ENCODE measurements at places on chromosomes 5 and 9.
A peak's percentile ranks its signal among the peaks of the same experiment; 100 is the strongest.

DNA sequence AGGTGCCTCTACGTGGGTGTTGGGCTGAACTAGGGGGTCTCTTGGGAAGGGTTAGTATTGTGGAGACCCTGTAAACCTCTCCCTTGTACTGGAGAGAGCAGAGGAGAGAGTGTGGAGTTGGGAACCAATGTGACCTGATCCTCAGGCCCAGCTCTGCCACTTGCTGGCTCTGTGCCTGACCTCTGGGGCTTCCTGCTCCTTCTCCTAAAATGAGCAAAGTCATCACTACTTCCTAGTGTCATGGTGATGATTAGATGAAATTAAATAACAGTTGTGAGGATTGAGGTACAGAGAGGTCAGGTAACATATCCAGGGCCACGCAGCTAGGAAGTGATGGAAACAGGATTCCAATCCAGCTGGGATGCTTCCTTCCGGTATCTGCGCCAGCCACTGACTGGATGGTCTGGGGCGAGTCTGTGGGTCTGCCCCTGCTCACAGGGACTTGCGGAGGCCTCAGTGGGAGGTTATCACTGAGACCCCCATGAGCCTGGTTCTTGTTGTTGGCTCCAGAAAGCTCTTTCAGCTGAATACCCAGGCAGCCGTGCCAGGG, 9.2 kb downstream of the GALNT10 start:
- DNase-seq: no peak

- no peak for DNase-seq
Measured at GRCh38 chr9:83511051-83511450, 27.1 kb downstream of the FRMD3 start.

- DNase-seq: no peak
Measured at GRCh38 chr9:103530934-103531333, 535.8 kb downstream of the CYLC2 start.

GRCh38 chr5:68332556-68332955, 117.0 kb downstream of the PIK3R1 start:
- no peak for DNase-seq

- DNase-seq: no peak
Measured at GRCh38 chr9:127758843-127759242, 19.6 kb downstream of the SH2D3C start.

DNA sequence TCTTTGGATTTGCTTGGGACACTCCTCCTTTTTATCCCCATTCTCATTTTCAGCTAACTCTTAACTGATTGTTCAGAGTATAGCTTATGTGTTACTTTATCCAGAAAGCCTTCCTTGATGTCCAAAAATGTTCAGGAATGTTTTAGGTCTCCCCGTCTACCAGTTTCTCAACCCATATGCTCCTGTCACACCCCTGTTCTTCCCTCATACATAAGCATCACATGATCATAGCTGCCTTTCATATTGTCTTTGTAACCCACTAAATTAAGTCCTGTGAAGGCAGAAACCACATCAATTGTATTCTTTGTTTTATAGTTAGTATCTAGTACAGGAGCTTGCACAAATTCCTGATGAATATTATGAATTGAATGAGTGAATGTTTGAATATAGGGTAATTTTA, 321.9 kb upstream of the ACTBL2 start:
- no peak for DNase-seq

GRCh38 chr5:61748121-61748520, 416.1 kb downstream of the ZSWIM6 start:
- no peak for DNase-seq

- DNase-seq: no peak
Measured at GRCh38 chr5:34534523-34535103, 121.5 kb upstream of the RAI14 start.

DNA sequence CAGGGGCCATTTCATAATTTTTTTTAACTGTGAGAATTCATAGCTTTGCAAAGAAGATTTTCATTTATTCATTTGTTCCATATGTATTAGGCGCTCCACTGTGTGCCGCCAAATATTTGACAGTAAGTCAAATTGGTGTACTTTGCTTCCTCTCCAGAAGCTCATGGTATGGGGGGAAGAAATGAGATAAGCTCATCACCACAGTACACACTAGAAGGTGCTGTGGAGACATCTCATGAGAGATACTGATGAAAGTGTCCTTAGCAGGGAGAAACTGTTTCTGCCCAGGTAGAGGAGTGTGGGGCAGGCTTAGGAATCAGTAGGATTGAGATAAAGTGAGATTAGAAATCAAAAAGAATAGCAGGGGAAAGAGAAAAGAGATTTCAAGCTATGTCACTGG, 136.2 kb downstream of the CDH6 start:
- DNase-seq: no peak

GRCh38 chr5:130092991-130093390, 188.7 kb downstream of the CHSY3 start:
- DNase-seq: no peak

DNA sequence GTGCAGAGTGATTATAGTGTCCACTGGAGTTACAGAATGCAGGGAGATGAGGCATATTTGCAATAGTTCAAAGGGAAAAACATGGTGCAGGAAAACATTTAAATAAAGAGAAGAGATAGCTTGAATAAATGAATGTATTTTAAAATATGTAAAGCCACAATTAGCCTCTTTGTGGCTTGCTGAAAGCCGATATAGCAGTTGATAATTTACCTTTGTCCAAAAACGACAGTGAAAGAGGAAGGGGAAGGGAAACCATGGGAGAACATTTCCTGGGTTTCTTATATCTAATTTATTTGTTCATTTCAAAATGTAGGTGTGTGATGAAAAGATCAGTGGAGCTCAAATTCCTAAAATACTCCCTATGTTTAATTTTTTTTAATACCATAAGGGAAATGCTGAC, 156.1 kb downstream of the DENND1A start:
- no peak for DNase-seq

DNA sequence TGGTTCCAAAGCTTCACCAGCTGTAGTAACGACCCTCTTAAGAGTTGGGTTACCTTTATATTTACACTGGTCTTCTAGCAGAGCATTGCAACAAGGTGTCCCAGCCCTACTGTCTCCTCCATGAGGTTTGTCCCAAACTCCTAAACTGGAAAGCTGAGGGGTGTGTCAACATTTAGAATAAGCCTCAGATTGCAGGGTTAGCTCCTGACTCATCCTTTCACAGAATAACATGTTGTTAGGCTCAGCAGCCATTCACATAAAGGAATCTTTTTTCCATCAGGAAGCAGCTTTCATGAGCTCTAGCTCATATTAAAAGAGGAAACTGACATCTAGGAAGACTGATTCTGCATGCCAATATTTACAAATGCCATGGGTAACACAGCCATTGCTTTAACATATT, 238.7 kb downstream of the EFNA5 start:
- no peak for DNase-seq

DNA sequence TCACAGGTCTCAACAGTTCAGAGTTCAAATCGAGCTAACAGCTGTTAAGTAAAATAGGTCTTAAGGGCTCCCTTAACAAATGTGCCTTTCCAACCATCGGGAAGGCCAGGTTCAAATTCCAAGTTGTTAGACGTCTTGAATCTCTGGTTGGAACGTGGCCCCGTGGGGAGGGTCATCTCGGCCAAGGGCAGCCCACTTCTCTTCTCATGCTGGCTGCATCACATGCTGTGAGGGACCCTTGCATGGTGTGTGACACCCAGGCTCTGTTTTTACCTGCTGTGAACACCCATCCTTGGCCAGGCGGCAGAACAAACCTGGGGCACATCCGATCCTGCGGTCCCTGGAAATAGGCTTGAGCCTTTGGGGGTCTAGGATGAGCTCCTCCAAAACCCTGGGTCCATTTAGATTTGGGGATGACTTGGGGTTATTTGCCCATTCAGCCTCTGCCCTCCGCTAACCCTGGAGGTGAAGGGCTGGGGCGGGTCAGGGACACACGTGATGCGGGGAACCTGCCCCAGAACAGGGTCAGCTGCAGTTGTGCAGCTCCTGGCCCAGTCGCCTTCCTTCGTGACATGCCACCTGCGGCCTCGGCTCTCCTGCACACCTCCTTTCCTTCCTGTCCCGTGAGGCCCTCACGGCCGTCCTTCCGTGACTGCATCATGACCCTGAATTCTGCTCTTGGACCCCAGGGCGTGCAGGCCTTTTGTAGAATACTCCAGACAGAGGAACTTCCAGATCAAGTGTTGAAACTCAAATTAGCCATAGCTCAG, 45.9 kb downstream of the BOD1 start:
- no peak for DNase-seq

DNA sequence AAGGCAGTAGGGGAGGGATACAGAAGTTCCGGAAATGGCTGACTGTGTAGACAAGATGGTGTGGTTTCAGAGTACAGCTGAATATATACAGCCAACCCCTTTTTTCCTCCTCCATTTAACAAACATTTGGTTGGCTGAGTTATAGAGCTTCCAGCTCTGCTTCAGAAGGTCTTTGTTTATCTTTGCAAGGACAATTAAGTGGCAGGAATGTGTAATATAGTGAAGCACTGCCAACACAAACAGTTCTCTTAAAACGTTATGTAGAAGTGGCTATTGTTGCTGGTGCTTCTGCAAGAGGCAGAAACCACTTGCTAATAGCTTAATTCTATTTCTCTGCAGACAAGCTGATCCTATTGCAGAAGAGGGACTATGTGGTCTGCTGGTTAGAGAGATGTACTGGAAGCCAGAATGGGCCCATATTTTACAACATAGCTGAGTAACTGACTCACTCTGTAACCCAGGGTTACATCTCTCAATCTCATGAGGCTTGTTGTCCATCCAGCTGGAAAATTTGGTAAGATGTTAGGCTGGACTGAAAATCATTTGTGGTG, 62.7 kb upstream of the OSMR start:
- DNase-seq: no peak

GRCh38 chr5:173618927-173619519, 2.6 kb upstream of the BOD1 start:
- peak; percentile 36 for DNase-seq

- DNase-seq: no peak
Measured at GRCh38 chr5:72288924-72289323, 31.1 kb downstream of the MRPS27 start.

DNA sequence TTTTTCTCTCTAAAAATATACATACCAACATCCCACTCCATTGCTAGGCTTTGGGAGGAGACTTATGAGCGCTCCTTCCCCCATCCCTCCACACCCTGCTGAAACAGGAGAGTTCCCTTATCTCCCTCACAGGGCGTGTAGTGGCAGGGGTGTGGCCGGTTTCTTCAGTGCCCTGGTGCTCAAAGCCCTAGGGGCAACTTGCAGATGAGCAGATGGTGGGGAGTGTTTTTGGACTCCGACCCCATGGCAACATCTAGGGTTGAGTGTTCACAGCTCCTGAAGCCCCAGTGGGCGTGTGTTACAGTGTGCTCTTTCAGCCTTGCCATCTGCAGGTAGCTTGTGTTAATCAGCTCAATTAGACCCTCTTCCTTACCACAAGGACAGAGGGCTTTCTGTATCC, 409.5 kb downstream of the MAT2B start:
- DNase-seq: no peak

DNA sequence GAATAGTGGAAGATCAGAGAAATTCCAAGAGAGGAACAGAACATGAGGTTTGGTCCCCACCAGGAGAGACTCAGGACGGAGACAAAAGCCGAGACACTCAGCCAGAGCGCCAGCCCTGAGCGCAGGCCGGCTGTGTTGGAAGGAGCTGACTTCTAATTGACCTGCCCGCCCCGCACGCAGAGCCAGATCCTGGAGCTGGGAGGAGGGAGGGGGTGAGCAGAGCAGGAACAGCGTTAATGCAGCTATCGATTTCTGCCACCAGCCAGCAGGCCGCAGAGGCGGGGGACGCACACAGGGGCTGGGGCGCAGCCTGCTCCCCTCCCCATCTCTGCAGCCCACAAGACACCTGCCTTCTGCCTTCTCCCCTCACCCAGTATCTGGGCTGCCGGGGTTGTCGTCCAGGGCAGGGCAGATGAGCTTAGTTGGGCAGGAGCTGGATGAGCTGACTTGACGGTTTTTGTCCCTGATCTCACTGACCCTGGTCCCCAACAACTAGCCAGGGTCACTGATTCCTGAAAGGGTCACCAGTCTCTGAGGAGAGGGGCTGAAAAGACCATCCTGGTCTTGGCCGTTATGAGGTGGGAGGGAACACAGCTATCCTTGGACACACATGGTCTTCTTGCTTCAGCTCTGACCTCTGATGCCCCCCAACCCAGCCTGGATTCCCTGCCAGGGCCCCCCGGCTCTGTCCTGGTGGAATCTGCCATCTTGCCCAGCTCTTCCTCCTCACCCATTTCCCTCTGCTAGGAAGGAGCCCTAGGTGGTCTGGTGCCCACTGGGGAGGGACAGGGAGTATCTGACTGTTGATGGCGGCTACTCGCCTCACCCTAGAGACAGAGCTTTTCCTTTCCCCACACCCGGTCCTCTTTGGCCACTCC, 29.8 kb downstream of the CXXC5 start:
- no peak for DNase-seq

DNA sequence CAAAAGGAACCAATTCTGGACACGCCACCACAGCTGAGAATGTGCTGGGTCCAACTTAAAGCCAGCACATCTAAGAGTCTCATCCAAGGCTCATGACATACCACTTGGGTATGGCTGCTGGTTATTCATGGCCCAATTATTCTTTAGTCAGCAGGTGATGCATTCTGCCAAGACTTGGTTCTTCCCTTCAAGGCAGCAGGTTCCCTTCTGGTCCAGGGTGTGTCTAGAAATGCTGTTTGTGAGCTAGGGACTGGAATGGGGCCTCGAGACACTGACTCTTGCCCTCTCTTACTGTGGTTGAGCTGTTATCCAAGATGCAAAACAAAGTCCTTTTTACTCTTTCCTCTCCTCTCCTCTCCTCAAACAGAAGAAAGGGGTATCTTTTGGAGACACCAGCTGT, 522.6 kb downstream of the HINT1 start:
- DNase-seq: no peak

DNA sequence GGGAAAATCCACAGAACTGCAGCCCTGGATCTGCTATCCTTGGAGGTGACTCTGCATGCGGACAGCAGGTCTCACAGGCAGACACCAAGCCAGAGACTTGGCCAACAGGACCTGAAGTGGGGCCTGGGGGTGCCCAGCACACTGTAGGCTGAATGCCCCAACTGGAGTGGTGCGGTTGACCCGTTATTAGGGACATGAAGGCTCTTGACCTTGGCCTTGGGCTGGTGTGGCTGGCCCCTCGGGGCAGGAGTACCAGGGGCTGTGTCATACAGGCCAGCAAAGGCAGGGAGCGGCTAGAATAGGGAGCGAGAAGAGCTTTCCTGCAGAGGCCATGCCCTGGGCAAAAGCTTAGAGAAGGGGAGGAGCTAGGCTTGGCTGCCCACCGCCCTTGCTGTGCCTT, 153.2 kb upstream of the MVB12B start:
- DNase-seq: no peak

- no peak for DNase-seq
Measured at GRCh38 chr9:72462340-72462739, 59.1 kb upstream of the TMC1 start.

All from activated CD4-positive, alpha-beta T cell treated with anti-CD3 and anti-CD28 coated beads for 48 hours (primary cell).